ENCODE measurements at places on chromosomes 11 and 22. TPM values are rescaled to one million over a fixed set of nuclear protein-coding genes. Genes with fewer than 3 reads are reported as not detected.

DNA sequence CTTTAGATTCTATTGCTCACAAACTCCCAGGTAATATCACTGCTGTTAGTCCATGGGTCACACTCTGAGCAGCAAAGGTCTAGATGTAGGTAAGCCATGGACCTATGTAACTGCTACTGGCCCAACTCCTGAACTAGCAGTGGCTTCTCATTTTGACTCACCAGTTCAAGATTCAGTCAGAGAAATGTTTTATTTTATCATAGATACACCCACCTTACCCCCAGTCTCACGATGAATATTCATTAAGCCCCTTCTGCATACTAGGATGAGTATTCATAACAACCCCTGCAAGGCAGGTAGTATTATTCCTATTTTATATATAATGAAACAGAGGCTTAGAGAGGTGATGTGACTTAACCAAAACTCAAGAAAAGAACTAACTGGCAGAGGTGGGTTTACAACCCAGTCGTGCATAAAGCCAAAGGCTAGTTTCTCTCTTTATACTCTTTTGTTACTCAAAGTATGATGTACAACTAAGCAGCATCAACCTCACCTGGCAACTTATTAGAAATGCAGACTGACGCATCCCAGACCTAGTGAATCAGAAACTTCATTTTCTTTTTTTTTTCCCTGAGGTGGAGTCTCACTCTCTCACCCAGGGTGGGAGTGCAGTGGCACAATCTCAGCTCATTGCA, 957.6 kb upstream of the CCDC90B start:
- DNase-seq: no peak

GRCh38 chr11:20213790-20214189, 53.5 kb upstream of the DBX1 start:
- DNase-seq: no peak

GP1BB gene
- 20.1 TPM for total RNA-seq

LIMK2 gene
- total RNA-seq: 51.5 TPM

NAALAD2 gene
- total RNA-seq: 7.9 TPM

GDPD4 gene
- total RNA-seq: not detected

- peak; percentile 84 for DNase-seq
Observed at GRCh38 chr11:85941380-85941973, 86.3 kb downstream of the CCDC83 start.

- no peak for DNase-seq
Observed at GRCh38 chr11:5247472-5248192, 2.0 kb downstream of the HBG1 start.

DNA sequence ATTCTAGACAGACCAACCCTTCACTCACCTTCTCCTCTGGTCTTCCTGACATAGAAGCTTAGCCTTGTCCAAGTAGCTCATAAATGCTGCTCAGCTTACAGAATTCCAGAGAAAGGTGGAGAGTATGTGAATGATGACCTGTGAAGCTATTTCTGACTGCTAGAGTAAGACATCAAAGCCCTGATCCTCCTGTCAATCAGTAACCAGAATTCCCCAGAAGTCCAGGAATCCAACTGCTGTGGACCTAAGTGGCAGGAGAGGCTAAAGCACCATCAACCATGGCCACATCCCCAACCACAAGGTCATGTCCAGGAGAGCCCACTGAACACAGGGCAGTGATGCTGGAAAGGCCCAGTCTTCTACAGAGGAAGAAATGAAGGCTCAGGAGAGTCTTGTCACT, 2.6 kb downstream of the OR51G2 start:
- no peak for DNase-seq

GRCh38 chr11:123321636-123322035, 108.4 kb upstream of the GRAMD1B start:
- no peak for DNase-seq

MIOX gene
- not detected for total RNA-seq

TNKS1BP1 gene
- total RNA-seq: 108 TPM

DNA sequence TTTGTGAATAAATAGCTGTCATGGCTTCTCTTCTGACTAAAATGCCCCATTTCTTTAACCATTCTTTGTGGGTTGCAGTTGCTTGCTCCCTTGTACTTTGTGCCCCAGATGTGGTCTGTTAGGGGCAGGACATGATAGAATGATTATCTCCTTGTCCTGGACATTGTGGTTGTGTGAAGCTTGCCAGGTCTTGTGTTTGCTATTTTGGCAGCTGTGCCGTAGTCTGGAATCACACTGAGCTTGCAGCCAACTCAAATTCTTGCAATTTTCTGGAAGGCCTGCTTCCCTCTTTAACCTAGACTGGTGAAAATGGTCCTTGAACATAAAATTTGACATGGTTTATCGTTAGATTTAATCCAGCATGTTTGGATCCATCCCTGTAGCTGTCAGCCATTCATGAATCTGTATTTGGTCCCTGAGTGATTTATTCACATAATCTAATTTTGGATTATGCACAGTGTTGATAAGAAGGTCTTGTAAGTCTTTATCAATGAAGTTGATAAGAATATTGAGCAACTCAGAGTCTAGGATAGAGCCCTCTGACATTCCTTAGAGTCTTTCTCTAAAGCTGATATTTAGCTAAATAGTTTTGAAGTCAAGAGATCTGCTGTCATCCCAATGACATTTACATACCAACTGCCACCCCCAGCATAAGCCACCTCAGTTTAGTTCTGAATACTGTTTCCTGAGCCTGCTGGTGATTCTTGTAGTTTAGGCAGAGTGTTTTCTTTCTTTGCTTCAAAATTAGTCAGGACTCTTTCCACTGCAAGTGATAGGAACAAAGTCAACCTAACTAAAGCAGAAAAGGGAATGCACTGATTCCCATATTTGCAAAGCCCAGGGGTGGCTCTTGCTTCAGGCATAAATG, 9.8 kb downstream of the SPON1 start:
- DNase-seq: peak; percentile 80

Data from fibroblast of the aortic adventitia (primary cell).